ENCODE measurements at places on chromosomes 16 and 17.
A peak's percentile ranks its signal among the peaks of the same experiment; 100 is the strongest.

DNA sequence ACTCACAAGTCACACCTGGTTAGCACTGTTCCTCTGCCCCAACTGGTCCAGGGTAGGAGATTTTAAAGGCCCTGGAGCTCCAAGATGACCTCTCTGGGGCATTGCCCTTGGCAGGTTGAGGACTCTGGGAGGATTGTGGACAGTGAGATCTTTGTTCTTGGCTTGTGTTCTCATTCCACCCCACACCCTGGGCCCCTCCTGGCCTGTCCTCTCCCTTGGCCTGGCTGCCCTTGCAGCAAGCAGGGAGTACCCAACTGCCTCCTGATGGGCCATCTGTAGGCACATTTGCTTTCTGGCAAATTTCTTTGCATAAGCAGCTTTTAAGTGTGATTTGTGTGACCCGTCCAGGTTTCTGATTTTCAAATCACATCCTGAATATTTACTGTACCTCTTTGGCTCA, 239.6 kb downstream of the UTP18 start:
- DNase-seq = no peak

- no peak for DNase-seq
These were observed 28.6 kb upstream of the TNS4 start for GRCh38 chr17:40529991-40530390.

DNA sequence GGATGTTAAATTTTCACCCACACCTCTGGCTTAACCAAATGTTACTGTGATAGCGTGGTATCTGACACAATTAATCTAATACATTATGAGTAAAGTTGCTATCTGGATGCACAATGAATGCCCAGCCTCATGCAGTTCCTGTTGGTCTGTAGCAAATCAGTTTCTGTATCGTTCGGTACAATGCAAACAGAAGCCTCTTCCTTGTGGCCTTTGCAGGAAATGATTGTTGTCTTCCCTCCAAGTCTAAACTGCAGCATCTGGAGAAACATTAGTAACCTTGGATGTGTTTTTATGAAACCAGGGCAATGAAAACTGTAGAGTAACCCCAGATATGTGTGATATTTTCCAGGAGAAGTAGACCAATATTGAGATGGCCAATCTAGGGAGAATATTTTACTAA, 46.8 kb downstream of the CYB561 start:
- DNase-seq = no peak

GRCh38 chr16:84735849-84736586, 36.2 kb downstream of the USP10 start:
- DNase-seq = peak; percentile 11

DNA sequence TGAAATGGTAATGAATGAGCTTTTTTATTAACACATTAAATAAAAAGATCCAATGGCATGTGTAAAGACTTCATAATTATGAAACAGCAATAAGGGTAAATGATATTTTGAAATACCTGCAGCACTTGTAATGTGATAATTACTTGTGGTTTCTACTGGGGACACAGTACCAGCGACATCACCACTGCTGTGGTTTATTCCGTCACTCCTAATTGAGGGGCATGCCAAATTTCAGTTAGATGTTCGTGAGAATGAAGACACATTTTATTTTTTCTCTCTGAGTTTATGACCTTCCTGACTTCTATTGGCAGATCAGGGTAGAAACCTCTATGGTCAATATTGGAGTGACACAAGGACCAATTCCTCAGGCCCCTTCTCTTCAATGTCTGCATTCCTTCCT, 131.9 kb upstream of the XYLT1 start:
- no peak for DNase-seq

GRCh38 chr17:36930583-36930900, 6.7 kb upstream of the LHX1 start:
- no peak for DNase-seq

- peak; percentile 40 for DNase-seq
These were observed 98.5 kb downstream of the TNFRSF13B start for GRCh38 chr17:16873174-16874035.

- no peak for DNase-seq
These were observed at the start of gene AANAT for GRCh38 chr17:76467366-76467765. AANAT (plus strand) TSS chr17:76467603; CDS start chr17:76468747, 1,144 bp downstream.

DNA sequence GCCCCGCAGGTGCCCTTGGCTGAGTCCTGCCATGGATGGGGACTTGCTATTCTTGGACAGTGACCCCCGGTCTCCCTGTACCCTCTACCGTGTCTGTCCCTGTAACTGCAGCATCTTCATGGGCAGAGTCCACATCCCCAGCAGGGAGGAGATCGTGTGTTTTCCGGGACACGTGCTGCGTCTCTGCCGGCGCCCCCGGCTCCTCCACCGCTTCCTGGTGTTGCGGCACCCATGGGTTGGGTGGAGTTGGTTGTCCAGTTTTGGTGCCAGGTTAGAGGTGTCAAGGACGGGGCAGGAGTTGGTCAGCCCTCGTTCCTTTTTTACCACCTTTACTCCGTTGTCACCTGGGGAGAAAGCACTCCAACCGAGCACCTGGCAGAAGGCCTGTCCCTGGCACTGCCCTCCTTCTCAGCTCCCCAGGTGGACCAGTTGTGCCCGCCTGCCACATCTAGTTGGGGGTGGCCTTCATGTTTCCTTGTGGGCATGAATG, 20.0 kb downstream of the BAIAP2 start:
- no peak for DNase-seq

DNA sequence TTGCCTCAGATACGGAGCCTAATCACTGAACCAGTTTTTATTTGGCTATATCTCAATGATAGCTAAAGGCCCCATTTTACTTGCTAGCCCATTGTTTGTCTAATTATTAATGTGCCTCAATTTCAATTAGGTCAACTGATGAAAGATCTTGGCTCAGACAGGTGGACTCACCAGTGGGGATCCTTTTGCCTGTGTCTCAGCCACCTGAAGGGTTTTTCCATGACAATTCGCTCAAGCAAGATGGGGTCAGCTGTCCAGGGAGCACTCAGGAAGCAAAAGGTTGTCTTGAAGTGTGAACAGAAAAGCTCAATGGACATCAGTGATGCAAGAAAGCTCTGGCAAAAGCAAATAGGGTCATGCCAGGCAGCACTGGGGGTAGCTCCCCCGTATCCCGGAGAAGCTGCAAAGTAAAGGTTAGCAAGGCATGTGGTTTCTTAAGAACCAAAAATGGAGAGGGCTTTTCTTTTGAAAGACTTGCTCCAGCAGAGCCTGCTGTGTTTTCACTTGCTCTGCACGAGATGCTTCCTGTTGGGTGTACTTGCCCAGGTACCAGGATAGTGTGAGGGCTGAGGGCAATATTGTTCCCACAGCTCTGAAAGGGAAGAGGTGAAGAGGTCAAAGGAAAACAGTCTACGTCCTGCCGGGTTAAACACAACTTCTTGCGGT, 541.2 kb upstream of the CDH5 start:
- DNase-seq = no peak

DNA sequence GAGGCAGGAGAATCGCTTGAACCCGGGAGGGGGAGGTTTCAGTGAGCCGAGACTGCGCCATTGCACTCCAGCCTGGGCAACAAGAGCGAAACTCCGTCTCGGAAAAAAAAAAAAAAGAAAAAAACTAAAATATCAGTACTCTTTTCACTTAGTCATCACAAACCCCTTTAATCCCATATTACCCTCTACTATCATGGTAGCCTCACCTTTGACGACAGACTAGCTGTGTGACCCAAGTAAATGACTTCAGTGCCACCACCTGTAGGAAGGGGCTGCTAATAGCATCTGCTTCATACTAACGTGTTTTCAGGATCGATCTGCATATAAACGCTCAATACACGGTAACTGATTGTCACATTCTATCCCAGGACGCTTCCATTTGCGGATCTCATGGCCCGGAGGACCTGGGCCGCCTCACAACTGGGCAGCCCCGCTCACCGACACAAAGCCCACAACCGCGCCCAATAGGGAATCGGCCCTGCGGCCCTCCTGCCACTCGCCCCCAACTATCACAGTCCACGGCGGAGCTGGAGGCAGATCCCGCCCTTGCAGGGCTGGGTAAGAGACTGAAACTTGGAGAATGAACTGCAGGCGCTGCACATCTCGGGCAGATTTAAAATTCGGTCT, 1.1 kb upstream of the ZNF263 start:
- DNase-seq = no peak

GRCh38 chr17:60916043-60916442, 238.4 kb downstream of the BCAS3 start:
- DNase-seq = no peak

DNA sequence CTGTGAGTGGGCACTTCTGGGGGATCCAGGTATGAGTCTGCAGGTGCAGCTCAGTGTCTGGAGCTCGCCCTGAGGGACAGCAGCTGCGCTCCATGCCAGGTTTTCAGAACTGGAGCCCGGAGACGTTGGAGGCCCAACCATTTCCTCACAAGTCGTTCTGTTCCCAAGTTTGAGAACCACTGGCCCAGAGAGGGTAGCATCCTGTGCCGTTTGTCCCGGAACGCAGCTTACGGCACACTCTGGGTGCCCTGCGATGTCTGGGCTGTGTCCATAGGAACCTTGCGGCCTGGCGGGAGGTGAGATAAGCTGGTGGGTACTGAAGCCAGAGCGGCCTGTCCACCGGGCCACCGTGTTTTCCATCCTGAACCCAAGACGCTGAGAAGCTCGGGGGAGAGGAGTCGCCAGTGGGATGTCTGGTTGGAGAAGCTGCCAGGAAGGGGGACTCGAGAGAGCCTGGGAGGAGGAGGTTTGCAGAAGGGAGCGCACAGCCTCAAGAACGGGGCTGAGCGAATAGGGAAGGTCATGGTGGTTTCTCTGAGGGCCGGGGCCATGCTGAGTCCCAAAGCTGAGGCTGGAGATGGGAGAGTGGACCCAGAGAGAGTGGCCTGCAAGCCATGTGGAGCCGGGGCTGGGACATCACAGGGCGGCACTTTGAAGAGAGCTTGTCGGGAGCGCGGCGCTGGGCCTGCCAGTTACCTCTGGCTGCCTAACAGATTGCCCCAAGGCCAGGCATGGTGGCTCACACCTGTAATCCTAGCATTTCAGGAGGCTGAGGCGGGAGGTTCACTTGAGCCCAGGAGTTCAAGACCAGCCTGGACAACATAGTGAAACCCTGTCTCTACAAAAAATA, 211.0 kb upstream of the GSE1 start:
- no peak for DNase-seq

DNA sequence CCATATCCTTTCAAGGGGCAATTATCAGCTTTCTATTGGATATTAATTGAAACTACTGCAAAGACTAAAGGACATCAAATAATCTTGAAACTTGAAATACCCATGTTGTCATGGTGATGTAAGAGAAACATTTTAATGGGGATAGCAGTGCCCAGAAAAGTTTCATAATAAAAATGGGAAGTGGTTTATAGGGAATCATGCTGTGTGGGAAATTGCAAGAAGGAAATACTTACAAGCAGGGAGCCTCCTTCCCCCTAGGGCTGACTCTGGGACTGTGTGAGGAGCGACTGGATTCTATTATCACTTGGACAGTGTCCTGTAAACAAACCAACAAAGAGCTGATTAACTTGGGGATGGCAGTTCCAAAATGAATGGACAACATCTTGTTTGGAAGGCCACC, 1393.1 kb upstream of the GOT2 start:
- no peak for DNase-seq

DNA sequence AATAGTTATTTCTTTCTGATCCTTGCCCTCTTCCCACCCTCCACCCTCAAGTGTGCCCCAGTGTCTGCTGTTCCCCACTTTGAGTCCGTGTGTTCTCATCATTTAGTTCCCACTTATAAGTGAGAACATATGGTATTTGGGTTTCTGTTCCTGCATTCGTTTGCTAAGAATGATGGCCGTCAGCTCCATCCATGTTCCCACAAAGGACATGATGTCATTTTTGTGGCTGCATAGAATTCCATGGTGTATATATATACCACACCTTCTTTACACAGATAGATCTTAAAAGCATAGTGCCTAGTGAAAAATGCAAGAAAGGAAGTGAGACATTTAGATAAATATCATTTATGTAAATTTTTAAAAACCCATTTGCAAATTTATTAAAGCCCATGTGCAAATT, 33.1 kb downstream of the HS3ST2 start:
- DNase-seq = no peak

All from CD4-positive, alpha-beta T cell (primary cell).